Naive thymus-derived CD8-positive, alpha-beta T cell (primary cell): ENCODE measurements at places on chromosomes 12 and 14.

- DNase-seq: peak; percentile 26
These were observed 38.0 kb downstream of the CHST11 start for GRCh38 chr12:104494793-104495158.

GRCh38 chr14:58193542-58193941 is 6.4 kb upstream of the ACTR10 start:
- no peak for DNase-seq

DNA sequence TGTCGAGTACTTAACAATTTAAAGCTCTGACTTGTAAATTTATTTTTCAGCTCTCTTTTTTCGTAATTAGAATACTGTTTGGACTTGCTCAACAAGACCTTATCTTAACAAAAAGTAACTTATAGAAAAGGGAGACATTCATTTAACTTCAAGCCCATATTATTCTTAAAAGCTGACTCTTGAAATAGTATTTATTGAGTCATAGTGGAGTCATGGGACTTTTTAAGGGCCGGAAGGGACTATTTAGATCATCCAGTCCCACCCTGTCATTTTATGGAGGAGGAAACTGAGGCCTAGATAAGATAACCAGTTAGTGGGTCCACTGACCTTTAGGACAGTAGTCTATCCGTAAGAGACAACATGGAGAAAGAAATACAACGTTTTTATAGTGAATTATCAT is 1.5 kb downstream of the RAP1B start:
- DNase-seq: no peak

GRCh38 chr12:41709012-41709411 is 435.7 kb downstream of the GXYLT1 start:
- no peak for DNase-seq

DNA sequence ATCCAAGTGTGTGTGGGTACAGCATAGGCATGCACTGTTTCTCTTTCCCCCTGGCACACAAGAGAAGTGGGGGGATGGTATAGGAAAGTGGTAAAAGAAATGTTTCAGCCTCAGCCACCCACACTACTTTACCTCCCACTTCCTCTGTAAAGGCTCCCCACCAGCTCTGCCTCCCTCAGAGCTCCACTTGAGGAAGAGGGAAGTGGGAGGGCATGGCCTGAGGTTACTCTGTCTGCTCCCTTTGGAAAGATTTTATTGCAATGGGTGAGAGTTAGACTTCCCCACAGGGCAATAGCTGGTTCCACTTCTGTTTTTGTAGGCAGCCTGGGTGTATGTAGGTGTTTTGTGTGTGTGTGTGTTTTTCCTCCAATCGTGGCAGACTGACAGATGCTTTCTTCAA is 145.3 kb downstream of the SSPN start:
- DNase-seq: no peak

- no peak for DNase-seq
These were observed 184.8 kb downstream of the SPTSSA start for GRCh38 chr14:34277191-34277590.

- DNase-seq: no peak
These were observed 8.0 kb downstream of the CSRNP2 start for GRCh38 chr12:51075390-51075789.

GRCh38 chr14:50312734-50313054 is 570 bp downstream of the DMAC2L start:
- DNase-seq: no peak
